Articular chondrocyte of knee joint (primary cell): ENCODE measurements at places on chromosomes 2 and 18. TPM values are rescaled to one million over a fixed set of nuclear protein-coding genes. Genes with fewer than 3 reads are reported as not detected.

Gene IL1R1
- total RNA-seq = 160 and 278 TPM in 2 replicates

Gene GALR1
- total RNA-seq = not detected in 2 replicates

Gene TMEM247
- not detected in 2 replicates for total RNA-seq

Gene CAPN14
- total RNA-seq = 0.11 and 0.13 TPM in 2 replicates

Gene ACVR1C
- total RNA-seq = 0.13 and 0.32 TPM in 2 replicates

Gene TNFAIP6
- total RNA-seq = 142 and 572 TPM in 2 replicates

Gene FOXI3
- total RNA-seq = not detected in 2 replicates

Gene GALNT13
- total RNA-seq = 0.11 and 0.13 TPM in 2 replicates

Gene WNT10A
- total RNA-seq = not detected in 2 replicates

Gene DNAH7
- 2.7 and 5.2 TPM in 2 replicates for total RNA-seq

Gene COBLL1
- total RNA-seq = 33.2 and 33.3 TPM in 2 replicates

Gene RRM2
- 20.0 and 32.1 TPM in 2 replicates for total RNA-seq

Gene HES6
- total RNA-seq = 0.86 and 1.6 TPM in 2 replicates

Gene MROH2A
- total RNA-seq = not detected in 2 replicates

Gene LCT
- 0.22 and 0.26 TPM in 2 replicates for total RNA-seq

Gene FAM237A
- not detected in 2 replicates for total RNA-seq

Gene AQP12B
- not detected in 2 replicates for total RNA-seq

Gene PKDCC
- total RNA-seq = 12.3 and 15.6 TPM in 2 replicates

Gene GREB1L
- total RNA-seq = under 0.01 and 0.11 TPM in 2 replicates

Gene METTL8
- total RNA-seq = 28.0 and 32.9 TPM in 2 replicates

Gene CARF
- total RNA-seq = 15.4 and 15.5 TPM in 2 replicates

Gene RNF152
- 10.6 and 21.2 TPM in 2 replicates for total RNA-seq

Gene NMUR1
- under 0.01 and 0.26 TPM in 2 replicates for total RNA-seq

Gene CRYBA2
- 0.54 TPM in 1 of 2 replicates, not detected in the other for total RNA-seq

Gene FANCL
- total RNA-seq = 13.6 and 25.0 TPM in 2 replicates

Gene TMEM178A
- 0.26 and 1.7 TPM in 2 replicates for total RNA-seq

Gene SERPINB10
- not detected in 2 replicates for total RNA-seq

Gene ADNP2
- 22.5 and 24.5 TPM in 2 replicates for total RNA-seq

Gene C2orf81
- 1.3 and 1.7 TPM in 2 replicates for total RNA-seq

Gene CDK15
- total RNA-seq = 0.11 and 0.13 TPM in 2 replicates

Gene CD226
- 0.32 and 0.65 TPM in 2 replicates for total RNA-seq

Gene GALNT3
- total RNA-seq = 1.2 and 3.0 TPM in 2 replicates

Gene TRIM43
- not detected in 2 replicates for total RNA-seq

Gene C2orf15
- 0.11 and 0.13 TPM in 2 replicates for total RNA-seq

Gene VAMP5
- total RNA-seq = 30.2 and 35.7 TPM in 2 replicates

Gene CYP26B1
- total RNA-seq = 0.52 and 1.5 TPM in 2 replicates

Gene ASAP2
- 66.1 and 69.8 TPM in 2 replicates for total RNA-seq

Gene ZNF521
- 135 and 174 TPM in 2 replicates for total RNA-seq

Gene TRIM43B
- total RNA-seq = not detected in 2 replicates

Gene KIAA2012
- under 0.01 TPM in 1 of 2 replicates, not detected in the other for total RNA-seq

Gene STON1
- total RNA-seq = 26.8 and 32.1 TPM in 2 replicates

Gene NFATC1
- total RNA-seq = 11.2 and 11.5 TPM in 2 replicates

Gene DNAJC5G
- total RNA-seq = not detected in 2 replicates

Gene SERTAD2
- 31.9 and 39.1 TPM in 2 replicates for total RNA-seq

Gene TUBA3E
- not detected in 2 replicates for total RNA-seq

Gene PID1
- 9.1 and 15.4 TPM in 2 replicates for total RNA-seq
